Activated T-helper 1 cell treated with anti-CD3 and anti-CD28 coated beads, Interleukin-2, amount 50 U/mL, for 16 hours (primary cell): ENCODE measurements at places on chromosomes 16 and 17.

GRCh38 chr16:85798283-85798776 is 1.0 kb downstream of the EMC8 start:
- no peak for DNase-seq

DNA sequence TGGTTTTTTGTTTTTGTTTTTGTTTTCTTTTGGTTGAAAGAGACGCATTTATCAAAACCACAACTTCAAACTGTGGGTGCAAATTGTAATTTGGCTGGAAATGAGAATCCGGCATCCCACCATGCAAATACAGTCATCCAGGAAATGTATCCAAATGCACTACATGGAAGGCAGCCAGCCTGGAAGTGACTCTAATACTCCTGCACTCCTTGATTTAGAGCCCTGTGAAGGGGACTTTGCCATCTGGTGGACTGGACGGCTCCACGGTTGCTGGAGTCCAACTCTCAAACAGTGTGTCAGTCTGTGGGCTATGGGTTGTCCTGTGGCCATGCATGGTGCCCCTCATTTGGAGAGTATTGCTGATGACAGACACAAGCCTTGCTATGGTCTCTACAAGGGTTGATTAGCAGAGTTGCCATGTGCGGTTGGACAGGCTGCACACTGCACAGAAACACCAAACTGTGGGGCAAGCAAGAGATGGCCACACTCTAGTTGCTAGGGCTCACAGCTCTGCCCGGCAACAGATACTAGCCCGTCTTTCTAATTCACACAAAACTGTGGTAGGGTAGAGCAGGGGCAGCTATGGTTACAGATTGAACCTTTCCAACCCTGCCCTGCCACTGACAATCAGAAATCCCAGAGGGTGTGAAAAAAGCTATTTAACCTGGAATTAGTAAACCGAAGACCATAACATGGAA is 62.4 kb downstream of the VAT1L start:
- no peak for DNase-seq

- no peak for DNase-seq
These were observed 3.4 kb upstream of the MT2A start for GRCh38 chr16:56604966-56605365.

- peak; percentile 44 for DNase-seq
These were observed 675 bp downstream of the RNF213 start for GRCh38 chr17:80261159-80261894.

DNA sequence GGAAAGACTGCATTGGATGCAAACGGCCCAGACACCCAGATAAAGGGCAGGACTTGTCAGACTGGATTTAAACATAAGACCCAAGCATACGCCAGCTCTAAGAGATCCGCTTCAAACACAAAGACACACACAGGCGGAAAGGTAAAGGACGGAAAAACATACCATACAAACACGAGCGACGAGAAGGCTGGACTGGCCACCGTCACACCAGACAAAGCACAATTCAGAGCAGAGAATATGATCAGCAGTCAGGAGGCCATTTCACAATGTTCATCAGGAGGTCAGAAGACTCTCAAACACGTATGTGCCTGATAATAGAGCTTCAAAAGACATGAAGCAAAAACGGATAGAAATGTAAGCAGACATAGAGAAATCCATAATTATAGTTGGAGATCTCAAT is 84.9 kb upstream of the GNG13 start:
- no peak for DNase-seq

- no peak for DNase-seq
These were observed 16.9 kb downstream of the TRPV1 start for GRCh38 chr17:3592216-3592860.
